ENCODE measurements at places on chromosomes 13 and 19.

- DNase-seq, result no peak
Observed at GRCh38 chr19:30071871-30072270, 129.8 kb downstream of the URI1 start.

GRCh38 chr13:108214441-108215271 lies 680 bp downstream of the LIG4 start:
- no peak for DNase-seq

- DNase-seq, result no peak
Observed at GRCh38 chr13:25777509-25777908, 274.3 kb downstream of the SHISA2 start.

GRCh38 chr19:30089086-30089665 lies 147.1 kb downstream of the URI1 start:
- DNase-seq, result no peak

GRCh38 chr19:48511800-48512503 lies at the start of gene LMTK3:
TSS of gene LMTK3 (minus strand) at chr19:48511835. CDS start at chr19:48511576, 259 bp downstream.
- peak; percentile 73 for DNase-seq

All from stimulated activated CD4-positive, alpha-beta T cell treated with anti-CD3 and anti-CD28 coated beads, Interleukin-4, amount 100 ng/mL, for 1 hour (primary cell).